ENCODE measurements at places on chromosomes 1 and 21. TPM values are rescaled to one million over a fixed set of nuclear protein-coding genes. Genes with fewer than 3 reads are reported as not detected.

DNA sequence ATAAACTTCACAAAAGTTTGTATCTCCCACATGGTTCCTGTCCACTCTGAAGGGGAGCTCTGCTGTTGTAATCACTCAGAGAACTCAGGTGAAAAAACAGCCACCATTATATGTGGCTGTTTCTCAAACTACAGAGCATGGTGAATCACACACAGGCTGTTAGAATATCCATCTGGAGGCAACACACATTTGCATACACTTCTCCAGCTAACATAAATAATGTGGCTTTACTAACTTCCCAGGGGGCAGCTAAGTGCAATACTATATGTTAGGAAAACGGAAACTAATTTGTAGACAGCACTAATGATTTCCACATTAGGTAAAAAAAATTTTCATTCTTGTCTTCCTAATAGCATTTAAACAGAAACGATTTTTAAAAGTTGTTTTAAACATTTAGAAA, 49.3 kb downstream of the PTGFR start:
- DNase-seq = peak; percentile 30

- no peak for DNase-seq
Measured at GRCh38 chr1:116680752-116681151, 13.2 kb upstream of the IGSF3 start.

DNA sequence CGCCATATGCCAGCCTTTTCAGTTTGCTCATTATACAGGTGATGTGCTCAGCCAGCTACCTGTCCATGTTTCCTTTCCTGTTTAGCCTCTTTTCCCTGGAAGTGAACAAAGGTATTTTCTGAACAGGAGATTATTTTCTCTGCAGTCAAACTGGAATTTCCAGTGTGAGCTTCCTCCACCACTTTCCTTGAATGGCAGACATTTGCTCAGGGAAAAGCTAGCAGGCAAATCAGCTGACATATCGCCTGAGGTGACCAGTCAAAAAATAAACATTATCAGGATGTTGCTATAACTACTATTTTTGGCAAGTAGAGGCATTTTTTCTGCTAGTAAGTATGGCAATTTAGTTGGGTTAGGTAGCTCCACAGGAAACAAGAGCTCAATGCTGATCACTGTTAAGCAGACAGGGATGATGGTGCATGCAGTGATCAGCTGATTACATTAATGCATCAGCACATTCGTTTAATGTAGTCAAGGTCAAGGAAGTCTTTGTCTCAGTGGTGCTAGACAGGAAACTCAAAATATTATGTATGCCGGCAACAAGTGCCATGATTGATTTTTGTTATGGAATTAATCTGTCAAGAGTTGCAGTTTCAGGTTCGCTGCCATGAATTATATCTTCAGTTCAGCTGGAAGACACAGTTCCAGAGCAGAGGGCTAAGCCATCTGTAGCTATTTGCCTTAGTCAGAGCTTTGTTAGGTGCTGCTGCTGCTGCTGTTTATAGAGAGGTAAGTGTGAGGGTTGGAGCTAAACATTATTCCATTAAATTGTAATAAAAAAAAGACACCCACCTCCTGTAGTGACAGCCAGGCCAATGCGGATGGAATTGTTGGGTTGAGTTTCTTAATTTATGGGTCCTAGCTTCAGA, 179.7 kb upstream of the ST6GALNAC5 start:
- DNase-seq = no peak

- DNase-seq = no peak
Measured at GRCh38 chr1:92874987-92875386, 43.1 kb downstream of the RPL5 start.

DNA sequence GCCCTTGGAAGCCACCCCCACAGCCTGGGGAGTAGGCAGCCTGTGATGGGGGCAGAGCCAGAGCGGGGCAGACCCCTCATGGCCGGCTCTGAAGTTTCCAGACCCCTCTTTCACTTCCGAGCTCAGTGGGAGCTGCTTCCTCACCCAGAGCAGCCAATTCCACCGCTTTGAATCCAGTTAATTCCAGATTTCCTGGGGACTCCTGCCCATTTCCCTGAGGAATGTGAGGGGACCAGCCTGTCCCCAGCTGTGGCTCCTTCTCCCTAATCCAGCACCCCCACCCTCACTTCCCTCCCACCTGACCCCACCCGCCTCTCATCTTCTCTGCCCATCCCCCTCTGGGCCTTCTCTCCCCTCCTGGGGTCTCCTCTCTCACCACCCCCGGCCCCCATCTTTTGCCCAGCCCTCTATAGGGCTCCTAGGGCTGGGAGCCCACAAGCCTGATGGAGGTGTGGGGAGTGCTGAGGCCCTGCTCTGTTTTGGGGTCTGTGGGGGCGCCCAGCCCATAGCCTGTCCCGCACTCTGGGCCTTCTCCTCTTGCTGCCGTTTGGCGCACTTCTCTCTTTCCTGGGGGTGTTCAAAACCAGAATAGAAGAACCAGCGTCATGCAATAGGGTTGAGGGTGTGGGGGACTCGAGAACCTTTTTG, 26.2 kb upstream of the TNFRSF1B start:
- no peak for DNase-seq

DNA sequence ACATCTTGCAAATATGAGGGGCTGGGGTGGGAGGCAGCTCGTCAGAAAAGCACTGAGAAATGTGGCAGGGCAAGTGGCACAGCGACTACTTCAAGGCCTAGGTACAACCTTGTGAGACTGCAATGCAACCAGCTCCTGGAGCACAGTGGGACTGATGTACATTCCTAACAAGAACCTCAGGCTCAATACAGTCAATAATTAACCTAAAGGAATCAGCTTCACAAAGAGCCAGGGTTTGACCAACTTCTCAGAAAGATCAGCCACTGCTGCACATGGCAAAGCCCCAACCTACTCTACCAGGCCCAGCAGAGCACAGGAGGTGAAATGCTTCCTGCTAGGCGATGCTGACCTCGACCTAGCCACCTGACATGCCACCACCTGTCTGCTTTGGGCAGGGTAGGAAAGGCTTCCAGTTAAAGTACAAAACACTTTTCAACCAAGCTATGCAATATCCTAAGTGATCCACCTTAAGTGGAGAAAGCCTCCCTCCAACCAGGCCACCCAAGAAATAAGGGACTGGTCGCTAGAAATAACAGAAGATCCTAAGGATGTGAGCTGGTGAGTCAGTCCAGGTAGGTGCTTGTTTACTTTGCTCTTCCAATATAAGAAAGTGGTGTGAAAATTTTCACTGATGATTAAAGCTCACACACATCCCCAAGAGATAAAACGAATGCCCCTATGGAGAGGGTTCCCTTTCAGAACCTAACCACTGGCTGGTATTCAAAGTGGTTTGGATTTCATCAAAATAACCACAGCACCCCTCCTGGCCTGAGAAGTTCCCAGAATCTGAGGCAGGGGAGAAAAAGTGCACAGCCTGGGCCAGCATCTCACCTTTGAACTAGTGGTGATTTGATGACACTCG, 2.1 kb downstream of the RIPK4 start:
- DNase-seq = no peak

GRCh38 chr1:100736746-100737145, 17.2 kb downstream of the VCAM1 start:
- peak; percentile 78 for DNase-seq

DNA sequence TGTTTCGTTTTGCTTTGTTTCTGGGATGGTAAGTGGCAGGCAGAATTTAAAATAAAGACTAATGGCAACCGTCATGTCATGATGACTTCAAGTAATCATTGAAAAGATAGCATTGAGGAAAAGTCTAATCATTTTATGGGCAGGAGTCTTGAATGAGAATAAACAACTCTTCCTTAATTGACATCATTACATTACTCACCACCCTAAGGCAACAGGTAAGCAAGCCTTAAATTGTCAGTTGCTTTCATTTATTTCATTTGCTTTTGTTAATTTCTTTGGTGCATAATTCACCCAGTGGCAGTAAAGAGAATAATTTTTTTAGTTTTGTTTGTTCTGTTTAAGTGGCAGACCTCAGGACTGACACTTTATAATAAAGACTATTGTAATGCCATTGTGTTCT, 669.0 kb downstream of the RWDD3 start:
- DNase-seq = no peak

DNA sequence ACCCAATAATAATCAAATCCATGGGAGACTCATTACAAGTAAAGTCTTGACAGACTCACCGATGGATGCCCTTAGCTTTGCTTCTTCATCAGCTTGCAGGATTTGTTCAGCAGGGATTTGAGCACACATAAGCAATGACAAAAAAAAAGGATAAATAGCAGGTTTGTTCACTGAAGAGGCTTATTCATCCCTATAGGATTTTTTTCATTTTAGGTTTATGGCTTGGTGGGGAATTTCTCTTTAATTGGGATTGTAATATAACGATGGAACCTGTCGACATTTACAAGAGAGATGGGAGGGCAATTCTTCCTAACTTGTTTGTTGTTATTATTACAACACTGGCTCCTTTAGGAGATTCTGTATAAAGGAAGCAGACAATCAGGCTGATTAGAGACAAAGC, 649.1 kb upstream of the PLXNA2 start:
- no peak for DNase-seq

DNA sequence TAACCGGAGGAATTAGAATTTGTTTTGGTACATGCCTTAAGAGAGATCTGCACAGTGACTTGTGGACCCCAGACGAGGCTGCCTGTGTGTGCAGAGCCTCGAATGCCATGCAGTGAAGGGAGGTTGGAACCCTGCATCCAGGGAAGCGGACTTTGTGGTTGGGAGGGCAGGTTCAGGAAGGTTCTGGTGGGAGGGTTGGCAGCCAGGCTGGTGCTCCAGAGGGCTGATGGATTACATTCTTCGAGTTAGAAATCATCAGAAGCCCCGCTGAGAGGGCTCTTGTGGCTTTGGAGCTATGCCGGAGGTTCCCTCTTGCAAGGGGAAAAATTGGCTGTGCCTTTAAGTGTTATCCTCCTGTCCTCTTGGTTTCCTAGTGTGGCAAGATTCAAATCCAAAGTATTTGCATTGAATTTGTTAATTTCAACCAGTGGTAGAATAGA, 21.1 kb downstream of the ROR1 start:
- DNase-seq = no peak

DNA sequence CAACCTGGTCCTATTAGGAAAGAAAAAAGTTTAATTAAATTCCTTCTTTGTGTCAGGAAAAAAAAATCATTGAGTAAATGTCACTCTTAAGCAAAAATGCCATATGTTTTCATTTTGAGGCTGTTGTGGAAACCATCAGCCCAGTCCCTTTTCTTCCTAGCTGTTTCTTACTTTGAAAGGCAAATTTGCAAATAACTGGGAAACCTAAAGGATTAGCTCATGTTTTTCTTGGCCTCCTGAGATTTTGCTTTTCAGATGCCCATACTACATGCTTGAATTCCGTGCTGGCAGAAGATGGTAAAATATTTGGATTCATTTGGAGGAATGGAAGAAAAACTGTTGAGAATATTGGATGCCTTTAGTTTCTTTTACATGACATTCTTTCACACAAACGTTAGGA, 182.1 kb upstream of the ADAMTS5 start:
- DNase-seq = no peak

GRCh38 chr1:224929335-224930237, at the start of gene DNAH14:
Gene DNAH14, plus strand, starts transcription at chr1:224929675. Its CDS starts 23,028 bp downstream, at chr1:224952703.
- no peak for DNase-seq

DNA sequence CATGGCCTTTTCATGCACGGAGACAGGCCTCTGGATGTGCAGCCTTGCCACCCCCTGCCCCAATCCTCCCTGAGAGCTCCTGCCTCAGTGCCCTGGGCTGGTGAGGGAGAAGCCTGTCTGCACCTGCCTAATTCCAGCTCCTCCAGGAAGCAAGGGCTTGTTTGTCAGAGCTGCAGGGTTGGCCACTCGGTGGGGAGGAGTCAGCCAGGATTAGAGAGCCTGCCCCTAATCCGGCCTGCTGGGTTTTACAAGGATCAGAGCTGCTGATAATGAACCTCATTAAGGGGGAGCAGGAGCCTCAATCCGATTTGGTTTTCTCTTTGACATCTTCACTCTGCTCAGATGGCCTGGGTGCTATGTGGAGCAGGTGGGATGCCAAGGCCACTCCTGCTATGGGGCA, 31.9 kb upstream of the LHX4 start:
- no peak for DNase-seq

GRCh38 chr1:231079163-231079562, 39.1 kb upstream of the FAM89A start:
- DNase-seq = no peak

GRCh38 chr1:17030206-17030605, 18.5 kb upstream of the ATP13A2 start:
- no peak for DNase-seq

GRCh38 chr1:227885648-227886502, 61.9 kb downstream of the WNT9A start:
- DNase-seq = no peak

DNA sequence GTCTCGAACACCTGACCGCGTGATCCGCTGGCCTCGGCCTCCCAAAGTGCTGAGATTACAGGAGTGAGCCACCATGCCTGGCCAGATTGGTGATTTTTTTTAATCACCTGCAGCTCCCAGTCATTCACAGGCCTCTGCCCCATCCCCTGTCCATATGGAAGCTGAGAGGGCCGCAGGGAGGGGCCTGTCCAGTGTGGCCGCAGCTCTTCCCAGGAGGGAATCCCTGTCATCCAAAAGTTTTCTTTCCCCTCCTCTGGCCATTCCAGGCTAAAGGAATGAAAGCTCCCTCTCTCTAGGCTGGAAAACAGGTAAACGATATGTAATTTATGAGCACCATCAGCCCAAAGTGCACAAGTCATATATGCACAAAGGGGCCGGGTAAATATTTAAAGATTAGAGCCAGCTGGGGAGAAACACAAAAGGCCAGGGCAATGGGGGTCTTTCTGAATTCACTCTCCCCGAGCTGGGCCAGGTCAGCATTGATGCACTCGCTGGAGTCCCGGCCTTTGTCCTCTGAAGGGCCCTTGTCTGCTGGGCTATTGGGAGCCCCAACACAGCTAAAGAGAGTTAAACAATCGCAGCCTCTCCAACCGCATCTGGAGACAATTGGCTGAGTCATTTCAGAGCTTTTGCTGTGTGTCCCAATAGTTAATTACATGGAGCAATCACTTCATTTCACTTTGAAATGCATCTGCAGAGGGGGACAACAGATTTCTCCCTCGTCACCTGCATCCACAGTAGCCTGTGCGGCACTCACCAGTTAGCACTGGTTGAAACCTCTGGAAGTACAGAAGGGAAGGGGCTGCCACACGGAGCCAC, 3.8 kb upstream of the HES3 start:
- peak; percentile 58 for DNase-seq

- DNase-seq = no peak
Measured at GRCh38 chr1:111030590-111030989, 66.9 kb upstream of the LRIF1 start.

DNA sequence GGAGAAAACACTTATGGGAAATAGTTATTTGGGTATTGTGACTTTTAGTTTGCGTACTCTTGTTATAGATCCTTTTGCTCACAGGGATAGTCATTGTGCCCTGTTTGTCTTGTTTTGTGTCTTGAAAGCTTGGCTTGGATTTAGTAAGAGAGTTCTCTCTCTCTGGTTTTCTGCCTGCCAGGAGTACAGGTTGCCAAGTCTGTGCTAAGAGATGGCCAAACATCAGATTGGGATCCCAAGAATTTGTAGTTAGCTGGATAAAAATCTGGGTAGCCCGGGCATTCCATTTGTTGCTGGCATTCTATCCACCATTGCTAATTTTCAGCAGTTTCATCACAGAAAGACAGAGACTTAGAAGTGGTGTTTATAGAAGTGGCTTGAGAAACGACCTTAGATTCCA, 222.2 kb downstream of the NRIP1 start:
- DNase-seq = no peak

- DNase-seq = no peak
Measured at GRCh38 chr1:201354151-201354900, 23.2 kb downstream of the TNNT2 start.

DPYD gene
- 21.7 TPM for total RNA-seq

CD5L gene
- total RNA-seq = 0.39 TPM

MMEL1 gene
- total RNA-seq = 1.3 TPM

PPFIA4 gene
- 4.2 TPM for total RNA-seq

ZBTB8A gene
- total RNA-seq = 10.9 TPM

ADGRL4 gene
- 17.8 TPM for total RNA-seq

NPHS2 gene
- not detected for total RNA-seq

LUZP1 gene
- 21.8 TPM for total RNA-seq

GCSAML gene
- total RNA-seq = 1.1 TPM

GJB4 gene
- 4.7 TPM for total RNA-seq

All from skin of body (tissue), 3 donors.